ENCODE measurements at places on chromosomes 4 and X. TPM values are rescaled to one million over a fixed set of nuclear protein-coding genes. Genes with fewer than 3 reads are reported as not detected.

Gene AMBN
- total RNA-seq = not detected

Gene SPANXC
- not detected for total RNA-seq

Gene NALF2
- not detected for total RNA-seq

Gene ZDHHC9
- total RNA-seq = 19.0 TPM

Gene GLRA2
- not detected for total RNA-seq

Gene NXF2
- total RNA-seq = not detected

Gene CSN1S1
- not detected for total RNA-seq

Gene STATH
- not detected for total RNA-seq

Data from smooth muscle cell of the coronary artery (primary cell).